ENCODE measurements at places on chromosomes 16 and 17.

GRCh38 chr17:34171245-34171818 lies 83.8 kb upstream of the CCL2 start:
- peak; percentile 68 for DNase-seq

DNA sequence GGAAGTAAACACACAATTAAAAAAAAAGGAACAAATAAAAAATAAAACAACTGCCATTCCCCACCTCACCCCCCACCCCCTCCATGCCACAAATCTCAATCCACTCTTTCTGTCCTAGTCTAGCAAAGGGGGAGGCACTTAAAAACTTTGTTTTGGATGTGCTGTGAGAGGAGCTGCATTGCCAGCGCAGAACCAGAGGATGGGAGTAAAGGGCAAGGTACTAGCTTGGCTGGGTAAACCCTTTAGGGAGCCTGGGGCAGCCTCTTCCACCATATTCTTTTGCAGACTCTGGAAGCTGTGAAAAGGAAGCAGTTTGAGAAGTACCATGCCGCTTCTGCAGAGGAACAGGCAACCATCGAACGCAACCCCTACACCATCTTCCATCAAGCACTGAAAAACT lies 1.4 kb downstream of the MRPS7 start:
- no peak for DNase-seq

- DNase-seq: no peak
Observed at GRCh38 chr17:73888862-73889261, 244.6 kb upstream of the SDK2 start.

DNA sequence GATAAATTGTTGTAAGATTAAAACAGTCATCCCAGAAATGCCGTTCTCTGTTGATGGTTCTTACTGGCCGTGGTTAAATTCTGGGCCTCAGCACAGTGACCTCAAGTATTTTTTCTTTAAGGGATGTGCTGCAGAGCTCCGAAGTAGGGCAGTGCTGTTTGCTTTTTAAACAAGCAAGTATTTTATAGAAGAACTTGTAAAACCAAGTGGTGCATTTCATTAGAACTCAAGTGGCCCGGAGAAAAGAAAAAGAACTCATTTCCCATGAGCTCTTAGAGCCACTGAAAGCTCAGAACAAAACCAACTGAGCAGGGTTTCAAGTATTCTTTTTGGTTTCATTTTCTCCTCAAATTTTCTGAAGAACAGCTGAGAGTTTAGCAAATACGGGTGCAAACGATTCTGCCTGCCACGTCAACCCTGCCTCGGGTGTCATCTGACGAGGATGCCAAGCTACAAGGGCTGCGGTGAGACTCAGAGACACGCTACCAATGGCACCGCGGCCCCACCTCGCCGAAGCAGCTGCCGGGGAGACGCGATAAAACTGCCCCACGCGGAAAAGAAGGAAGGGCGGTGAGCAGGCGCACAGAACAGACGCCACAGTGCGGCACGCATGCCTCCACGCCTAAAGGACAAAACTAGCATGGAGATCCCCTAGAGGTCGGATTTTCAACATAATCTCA lies 6.3 kb downstream of the LMF1 start:
- DNase-seq: peak; percentile 58

DNA sequence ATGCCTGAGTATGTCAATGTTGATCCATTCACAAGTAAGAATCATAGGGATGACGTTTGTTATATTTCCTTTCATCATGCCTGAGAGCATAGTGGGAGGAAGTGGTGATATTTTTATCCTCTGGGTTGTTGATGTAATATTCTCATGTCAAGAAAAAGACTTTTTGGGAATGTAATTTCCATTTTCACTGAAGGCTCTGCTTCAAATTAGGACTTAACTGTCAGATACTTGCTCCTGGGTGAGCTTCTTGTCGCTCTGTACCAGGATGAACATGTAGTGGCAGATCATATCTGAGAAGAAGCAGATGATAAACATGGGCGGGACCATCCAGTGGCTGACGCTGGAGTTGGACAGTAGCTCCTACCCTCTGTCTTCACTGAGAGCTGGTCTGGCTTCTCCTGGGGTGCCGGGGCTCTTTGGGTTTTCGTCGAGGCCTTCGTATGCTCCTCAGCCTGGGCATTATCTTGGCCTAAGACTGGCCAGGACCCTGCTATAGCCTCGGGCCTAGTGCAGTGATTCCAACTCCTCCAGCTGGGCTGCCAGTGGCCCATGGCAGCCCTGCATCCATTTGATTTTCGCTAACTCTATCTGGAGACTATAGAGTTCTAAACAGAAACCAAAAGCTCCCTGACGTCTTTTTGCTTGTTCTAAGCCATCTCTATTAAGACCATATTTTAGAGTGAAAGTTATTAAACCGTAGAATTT lies 19.7 kb downstream of the CYB5B start:
- DNase-seq: peak; percentile 62

- no peak for DNase-seq
Observed at GRCh38 chr16:10976634-10977033, 32.3 kb downstream of the CLEC16A start.

DNA sequence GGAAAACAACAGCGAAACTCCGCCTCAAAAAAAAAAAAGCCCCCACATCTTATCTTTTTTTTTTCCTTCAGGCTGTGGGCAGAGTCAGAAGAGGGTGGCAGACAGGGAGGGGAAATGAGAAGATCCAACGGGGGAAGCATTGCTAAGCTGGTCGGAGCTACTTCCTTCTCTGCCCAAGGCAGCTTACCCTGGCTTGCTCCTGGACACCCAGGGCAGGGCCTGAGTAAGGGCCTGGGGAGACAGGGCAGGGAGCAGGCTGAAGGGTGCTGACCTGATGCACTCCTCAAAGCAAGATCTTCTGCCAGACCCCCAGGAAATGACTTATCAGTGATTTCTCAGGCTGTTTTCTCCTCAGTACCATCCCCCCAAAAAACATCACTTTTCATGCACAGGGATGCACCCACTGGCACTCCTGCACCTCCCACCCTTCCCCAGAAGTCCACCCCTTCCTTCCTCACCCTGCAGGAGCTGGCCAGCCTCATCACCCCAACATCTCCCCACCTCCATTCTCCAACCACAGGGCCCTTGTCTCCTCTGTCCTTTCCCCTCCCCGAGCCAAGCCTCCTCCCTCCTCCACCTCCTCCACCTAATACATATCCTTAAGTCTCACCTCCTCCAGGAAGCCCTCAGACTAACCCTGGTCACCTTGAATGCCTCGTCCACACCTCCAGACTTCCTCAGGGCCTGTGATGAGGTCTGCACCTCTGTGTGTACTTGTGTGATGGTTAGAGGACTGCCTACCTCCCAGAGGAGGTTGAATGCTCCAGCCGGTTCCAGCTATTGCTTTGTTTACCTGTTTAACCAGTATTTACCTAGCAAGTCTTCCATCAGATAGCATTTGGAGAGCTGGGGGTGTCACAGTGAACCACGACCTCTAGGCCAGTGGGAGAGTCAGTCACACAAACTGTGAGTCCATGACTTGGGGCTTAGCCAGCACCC lies 1.2 kb upstream of the HBA1 start:
- DNase-seq: no peak

All from EL (cell line).